ENCODE measurements at places on chromosomes 2 and 18. TPM values are rescaled to one million over a fixed set of nuclear protein-coding genes. Genes with fewer than 3 reads are reported as not detected.

DNA sequence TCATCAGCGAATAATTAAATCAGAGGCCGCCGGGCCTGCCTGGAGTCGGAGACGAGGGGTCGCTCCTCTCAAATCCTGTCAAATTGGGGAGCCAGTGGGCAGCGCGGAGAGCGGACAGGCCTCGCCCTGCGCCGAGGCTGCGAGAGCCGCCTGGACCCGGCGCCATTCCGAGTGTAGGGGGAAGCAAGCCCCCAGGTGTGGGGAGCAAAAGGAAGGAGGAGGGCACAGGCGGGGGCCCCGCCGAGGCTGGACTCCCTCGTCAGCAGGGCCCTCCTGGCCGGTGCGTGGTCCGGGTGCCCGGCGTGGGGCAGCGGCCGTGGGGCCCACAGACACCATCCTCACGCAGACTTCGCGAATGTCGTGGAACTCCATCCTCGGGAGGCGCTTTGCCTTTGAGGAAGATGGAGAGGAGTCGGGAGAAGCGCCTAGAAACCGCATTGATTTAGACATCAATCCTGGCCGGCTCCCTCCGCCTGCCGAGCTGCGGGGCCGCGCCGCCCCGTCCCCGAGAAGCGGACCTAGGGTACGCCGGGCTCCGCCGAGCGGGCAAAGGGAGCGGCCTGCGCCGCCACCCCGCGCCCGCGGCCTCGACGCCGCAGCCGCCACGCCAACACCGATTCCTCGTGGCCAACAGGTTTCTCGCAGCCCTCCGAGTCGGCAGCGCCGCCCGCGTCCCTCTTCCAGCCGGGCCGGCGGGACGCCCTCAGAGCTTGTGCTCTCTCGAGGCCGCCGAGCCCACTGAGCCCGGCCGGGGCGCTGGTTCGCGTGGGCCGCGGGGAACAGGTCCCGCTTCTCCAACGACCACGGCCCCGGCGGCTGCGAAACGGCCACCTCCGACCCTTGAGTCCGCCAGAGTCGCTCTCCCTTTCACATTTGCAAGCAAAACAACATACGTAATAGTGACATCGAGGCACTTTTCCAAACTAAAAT is 6.7 kb upstream of the ONECUT2 start:
- H3K4me1 ChIP-seq = peaks cover 5% of the 10 kb centered on the region
- H3K4me3 ChIP-seq = peak overlapping the region; percentile 25
- H3K27ac ChIP-seq = no peak overlapping the region
- H3K27me3 ChIP-seq = peaks cover 100% of the 10 kb centered on the region
- no peaks in the 10 kb centered on the region for H3K36me3 ChIP-seq
- no peak for DNase-seq

DNA sequence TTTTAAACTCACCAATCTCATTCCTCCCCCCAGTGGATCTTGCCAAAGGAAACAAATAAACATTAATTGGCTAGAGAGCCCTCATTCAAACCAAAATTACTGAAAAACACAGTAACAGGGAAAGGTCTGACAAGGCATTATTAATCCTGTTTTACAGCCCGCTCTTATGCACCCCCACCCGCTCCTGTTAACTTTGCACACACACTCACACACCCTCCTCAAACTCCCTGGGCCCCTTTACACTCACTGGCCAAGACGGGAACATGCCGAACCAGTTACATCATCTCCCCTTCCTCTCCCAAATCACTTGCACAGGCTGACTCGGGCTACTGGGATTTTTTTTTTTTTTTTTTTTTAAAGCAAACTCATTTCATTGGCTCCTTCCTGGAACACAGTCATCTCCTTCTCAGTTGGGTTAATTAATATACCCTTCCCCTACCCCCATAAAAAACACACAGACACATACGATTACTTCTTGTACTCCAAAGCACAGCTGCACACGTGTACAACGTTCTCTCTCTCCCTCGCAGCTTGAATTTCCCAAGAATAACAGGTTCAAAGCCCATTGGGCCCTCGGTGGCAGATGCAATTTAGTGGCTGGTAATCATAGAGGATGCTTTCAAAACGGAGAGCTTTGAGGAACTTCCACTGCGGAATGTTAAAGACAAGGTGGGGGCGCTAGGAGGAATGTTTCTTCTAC is 31.8 kb downstream of the KLF7 start:
- H3K4me1 ChIP-seq = peaks cover 100% of the 10 kb centered on the region
- H3K4me3 ChIP-seq = peak overlapping the region; percentile 24
- H3K27ac ChIP-seq = peak overlapping the region; percentile 76
- no peaks in the 10 kb centered on the region for H3K27me3 ChIP-seq
- no peaks in the 10 kb centered on the region for H3K36me3 ChIP-seq
- peak; percentile 88 for DNase-seq

NGEF gene
- total RNA-seq = not detected

DAPL1 gene
- not detected for total RNA-seq

MRO gene
- total RNA-seq = 2.9 TPM

ZFAND2B gene
- 16.0 TPM for total RNA-seq
